Tibial artery (tissue), 4 donors: ENCODE measurements at places on chromosomes 1 and 21.

- H3K27me3 ChIP-seq: no peaks in the 10 kb centered on the region
- peak; percentile 77 for DNase-seq
- no peaks in the 10 kb centered on the region for H3K36me3 ChIP-seq
- no peak overlapping the region for H3K27ac ChIP-seq
- H3K4me3 ChIP-seq: no peak overlapping the region
- no peaks in the 10 kb centered on the region for H3K4me1 ChIP-seq
Observed at GRCh38 chr1:234866007-234866866, 256.3 kb upstream of the IRF2BP2 start.

DNA sequence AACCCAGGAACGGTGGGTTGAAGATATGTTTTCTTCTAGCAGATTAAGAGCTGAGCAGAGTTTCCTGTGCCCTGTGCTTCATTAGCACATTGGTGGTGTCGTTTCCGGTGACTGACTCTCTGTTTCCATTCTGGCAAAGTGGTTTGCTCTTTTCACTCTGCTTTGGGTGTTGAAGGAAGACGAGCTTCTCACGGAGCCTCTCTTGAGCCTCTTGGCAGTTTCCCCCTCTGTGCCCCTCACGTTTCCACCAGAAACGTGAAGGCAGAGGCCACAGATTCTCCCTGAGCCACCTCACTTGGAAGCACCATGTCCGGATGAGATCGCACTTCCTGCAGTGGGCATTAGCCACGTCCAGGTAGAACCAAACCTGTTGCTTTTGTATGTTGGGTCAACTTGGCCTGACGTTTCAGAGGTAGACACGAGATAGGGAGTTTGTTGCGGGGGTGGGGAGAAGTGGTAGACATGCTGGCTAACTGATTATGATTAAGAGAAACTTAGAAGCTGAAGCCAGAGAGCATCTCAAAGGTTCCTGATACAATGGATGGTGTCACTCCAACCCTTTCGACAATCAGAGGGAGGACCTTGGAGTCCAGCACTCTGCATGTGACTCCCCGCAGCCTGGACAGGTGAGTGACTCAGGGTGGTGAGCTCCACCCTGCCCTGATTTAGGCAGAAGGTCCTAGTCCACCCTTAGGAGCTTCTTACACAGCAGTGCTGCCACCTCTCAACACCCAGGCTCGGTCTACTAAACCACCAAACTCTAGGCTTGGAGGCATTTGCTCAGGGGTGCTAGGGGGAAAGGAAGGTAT lies at the start of gene LAX1:
Gene LAX1 (plus strand): TSS at position 155 of the 809 bp plus-strand sequence. CDS start 383 bp downstream, at position 538.
- no peaks in the 10 kb centered on the region for H3K27me3 ChIP-seq
- H3K27ac ChIP-seq: no peak within 1 kb of the TSS
- H3K36me3 ChIP-seq: no peaks in the 10 kb centered on the region
- peaks cover 12% of the 10 kb centered on the region for H3K4me1 ChIP-seq

DNA sequence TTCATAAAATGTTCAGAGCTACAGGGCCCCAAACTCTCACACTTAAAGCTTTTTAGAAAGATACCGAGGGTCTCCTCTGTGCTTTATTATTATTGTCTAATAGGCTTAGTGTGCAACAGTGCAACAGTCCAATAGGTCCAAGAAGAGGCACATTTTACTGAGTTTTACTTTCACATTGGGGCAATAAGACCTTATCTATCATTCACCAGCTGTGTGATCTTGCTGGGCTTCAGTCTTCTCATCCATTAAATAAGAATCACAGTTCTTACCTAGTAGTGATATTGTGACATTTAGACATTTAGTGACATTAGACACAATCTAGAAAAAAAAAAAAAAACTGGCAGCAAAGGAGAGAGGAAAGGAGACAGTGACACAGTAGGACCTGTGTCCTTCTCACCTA lies 175.8 kb upstream of the NFIA start:
- H3K4me1 ChIP-seq: no peaks in the 10 kb centered on the region
- DNase-seq: no peak
- H3K27ac ChIP-seq: no peak overlapping the region
- H3K27me3 ChIP-seq: no peaks in the 10 kb centered on the region
- H3K4me3 ChIP-seq: no peak overlapping the region

DNA sequence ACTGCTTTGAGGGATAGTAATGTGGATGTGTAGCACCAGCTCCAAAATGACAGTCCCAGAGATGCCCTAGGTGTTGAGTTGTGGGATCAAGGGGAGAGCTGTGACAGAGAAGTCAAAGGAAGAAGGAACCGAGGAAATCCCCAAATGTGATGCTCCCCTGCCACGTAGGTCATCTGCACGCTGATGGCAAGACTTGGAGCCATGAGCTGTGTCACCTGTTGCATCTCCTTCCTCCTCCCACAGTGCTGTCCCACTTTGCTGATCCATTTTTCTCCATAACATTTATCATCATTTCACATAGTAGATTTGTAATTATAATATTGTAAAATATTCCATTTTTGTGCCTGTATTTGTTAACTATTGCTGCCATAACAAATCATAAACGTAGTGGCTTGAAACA lies 17.6 kb upstream of the RCAN1 start:
- H3K27ac ChIP-seq: no peak overlapping the region
- H3K27me3 ChIP-seq: no peaks in the 10 kb centered on the region
- no peaks in the 10 kb centered on the region for H3K4me1 ChIP-seq
- no peak overlapping the region for H3K4me3 ChIP-seq

- no peak for DNase-seq
- no peak overlapping the region for H3K4me3 ChIP-seq
- no peaks in the 10 kb centered on the region for H3K27me3 ChIP-seq
- no peak overlapping the region for H3K27ac ChIP-seq
- H3K36me3 ChIP-seq: no peaks in the 10 kb centered on the region
- no peaks in the 10 kb centered on the region for H3K4me1 ChIP-seq
Observed at GRCh38 chr1:92921031-92922023, 39.9 kb downstream of the DIPK1A start.

GRCh38 chr1:39754026-39754570 lies 15.4 kb downstream of the PPIE start:
- H3K27me3 ChIP-seq: no peaks in the 10 kb centered on the region
- peaks cover 80% of the 10 kb centered on the region for H3K36me3 ChIP-seq
- DNase-seq: no peak
- no peak overlapping the region for H3K27ac ChIP-seq
- no peak overlapping the region for H3K4me3 ChIP-seq

- H3K27me3 ChIP-seq: peaks cover 4% of the 10 kb centered on the region
- DNase-seq: no peak
- H3K27ac ChIP-seq: no peak overlapping the region
- no peaks in the 10 kb centered on the region for H3K36me3 ChIP-seq
- H3K4me1 ChIP-seq: no peaks in the 10 kb centered on the region
Observed at GRCh38 chr1:34342334-34342733, 165.6 kb downstream of the C1orf94 start.

DNA sequence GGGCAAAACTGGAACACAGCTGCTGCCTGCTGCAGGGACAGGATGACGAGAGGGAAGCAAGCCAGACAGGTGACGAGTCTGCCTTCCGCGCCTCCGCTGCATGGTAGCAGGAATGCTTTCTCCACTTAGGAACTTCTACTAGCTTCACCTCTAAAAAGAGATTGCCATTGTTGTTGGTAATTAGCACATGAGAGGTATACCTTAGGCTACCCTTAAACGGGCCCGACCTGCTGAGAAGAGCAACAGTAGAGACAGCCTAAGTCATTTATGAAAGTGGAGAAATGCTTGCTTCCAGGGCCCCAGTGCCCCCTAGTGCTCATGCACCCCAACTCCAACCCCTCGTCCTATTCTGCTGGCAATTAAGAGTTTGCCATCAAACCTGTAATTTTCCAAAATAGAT lies 96.9 kb upstream of the AKT3 start:
- no peaks in the 10 kb centered on the region for H3K27me3 ChIP-seq
- no peak overlapping the region for H3K27ac ChIP-seq
- no peaks in the 10 kb centered on the region for H3K36me3 ChIP-seq
- no peak overlapping the region for H3K4me3 ChIP-seq

DNA sequence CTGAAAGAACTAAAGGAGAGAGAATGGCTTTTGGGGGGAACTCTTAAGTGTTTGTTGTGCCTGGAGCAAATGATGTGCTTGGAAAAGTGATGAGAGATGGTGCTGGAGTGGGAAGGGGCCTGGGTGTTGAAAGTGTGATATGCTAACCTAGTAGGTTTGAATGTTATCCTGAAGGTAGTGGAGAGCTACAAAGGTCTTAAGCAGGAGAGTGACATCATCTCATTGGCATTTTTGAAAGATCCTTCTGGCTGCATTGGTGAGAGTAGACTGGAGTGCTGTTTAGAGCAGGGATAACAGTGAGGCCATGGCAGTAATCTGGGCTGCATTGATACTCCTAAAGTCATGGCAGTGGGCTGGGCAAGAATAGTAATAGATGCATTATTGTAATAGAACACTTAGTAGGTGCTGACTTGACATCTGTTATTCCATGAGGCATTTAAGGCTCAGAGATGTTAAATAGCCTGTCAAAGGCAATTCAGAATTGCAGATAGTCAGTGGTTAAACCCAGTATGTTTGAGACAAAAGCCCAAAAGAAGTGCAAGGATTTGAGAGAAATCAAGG lies 44.5 kb downstream of the MDM4 start:
- no peak overlapping the region for H3K27ac ChIP-seq
- no peak for DNase-seq
- H3K4me1 ChIP-seq: no peaks in the 10 kb centered on the region
- no peaks in the 10 kb centered on the region for H3K27me3 ChIP-seq

- H3K4me1 ChIP-seq: no peaks in the 10 kb centered on the region
- no peaks in the 10 kb centered on the region for H3K36me3 ChIP-seq
- H3K27me3 ChIP-seq: no peaks in the 10 kb centered on the region
- DNase-seq: peak; percentile 20
- H3K4me3 ChIP-seq: no peak overlapping the region
Observed at GRCh38 chr21:44415073-44416025, 40.0 kb upstream of the LRRC3 start.

- no peaks in the 10 kb centered on the region for H3K27me3 ChIP-seq
- H3K4me1 ChIP-seq: no peaks in the 10 kb centered on the region
- H3K36me3 ChIP-seq: no peaks in the 10 kb centered on the region
- no peak overlapping the region for H3K27ac ChIP-seq
Observed at GRCh38 chr1:41983451-41983850, 64.7 kb upstream of the HIVEP3 start.

DNA sequence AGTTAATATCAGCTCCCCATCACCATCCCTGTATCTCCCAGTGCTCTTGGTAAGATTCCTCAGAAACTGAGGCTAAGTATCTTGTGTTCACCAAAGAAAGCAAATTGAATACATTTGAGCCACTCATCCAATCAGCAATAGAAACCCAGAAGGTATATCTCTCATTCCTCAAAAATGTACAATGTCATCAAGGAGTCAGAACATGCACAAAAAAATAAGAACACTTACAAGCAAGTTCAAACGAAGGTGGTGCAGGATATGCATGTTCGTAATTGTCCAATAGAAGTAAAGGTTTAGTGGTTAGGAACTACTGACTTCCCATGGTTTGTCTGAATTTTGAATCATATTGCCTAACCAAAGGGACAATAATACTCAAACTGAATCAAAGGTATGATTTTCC lies 24.3 kb downstream of the RXRG start:
- no peak for DNase-seq
- no peak overlapping the region for H3K27ac ChIP-seq
- H3K4me1 ChIP-seq: no peaks in the 10 kb centered on the region
- no peaks in the 10 kb centered on the region for H3K27me3 ChIP-seq

DNA sequence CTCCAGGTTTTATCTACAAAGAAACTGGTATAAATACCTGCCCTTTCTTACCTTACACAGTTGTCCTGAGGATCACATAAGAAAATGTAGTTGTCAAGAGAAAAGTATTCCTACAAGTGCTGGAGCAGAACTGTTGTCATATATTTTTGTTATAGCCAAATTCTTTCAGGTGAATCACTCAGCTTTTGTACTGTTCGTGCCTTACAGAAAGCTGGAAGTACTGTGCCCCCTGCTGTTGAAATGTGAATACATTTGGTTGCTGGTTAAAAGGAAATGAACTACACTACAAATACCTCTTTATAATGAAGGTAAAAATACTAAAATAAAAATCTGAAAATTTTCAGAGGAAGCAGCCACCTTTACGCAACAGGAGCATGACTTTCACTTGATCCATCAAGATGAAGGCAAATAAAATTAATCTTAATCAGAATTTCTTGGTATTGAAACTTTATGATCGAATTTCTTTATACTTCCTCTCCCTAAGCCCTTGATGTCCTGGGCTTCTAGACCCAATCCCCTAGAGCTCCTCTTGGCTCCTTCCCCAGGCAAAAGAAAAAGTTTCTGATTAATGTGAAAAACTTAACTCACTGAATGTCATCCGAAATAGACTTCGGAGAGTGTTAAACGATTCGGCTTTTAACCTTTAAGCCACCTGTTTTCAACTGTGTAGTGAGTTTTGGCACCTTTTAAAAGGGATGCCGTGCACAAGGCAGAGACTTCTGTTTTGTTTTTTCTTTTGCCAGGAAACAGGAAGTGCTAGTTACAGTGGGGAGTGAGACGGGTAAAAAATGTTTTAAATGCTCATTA lies 12.5 kb downstream of the CHML start:
- no peak overlapping the region for H3K27ac ChIP-seq
- no peaks in the 10 kb centered on the region for H3K27me3 ChIP-seq
- DNase-seq: no peak

GRCh38 chr1:159924025-159924790 lies 1.1 kb downstream of the TAGLN2 start:
- H3K27ac ChIP-seq: peak overlapping the region; percentile 94
- DNase-seq: peak; percentile 96
- H3K4me1 ChIP-seq: no peaks in the 10 kb centered on the region
- H3K36me3 ChIP-seq: peaks cover 16% of the 10 kb centered on the region
- peak overlapping the region; percentile 99 for H3K4me3 ChIP-seq

DNA sequence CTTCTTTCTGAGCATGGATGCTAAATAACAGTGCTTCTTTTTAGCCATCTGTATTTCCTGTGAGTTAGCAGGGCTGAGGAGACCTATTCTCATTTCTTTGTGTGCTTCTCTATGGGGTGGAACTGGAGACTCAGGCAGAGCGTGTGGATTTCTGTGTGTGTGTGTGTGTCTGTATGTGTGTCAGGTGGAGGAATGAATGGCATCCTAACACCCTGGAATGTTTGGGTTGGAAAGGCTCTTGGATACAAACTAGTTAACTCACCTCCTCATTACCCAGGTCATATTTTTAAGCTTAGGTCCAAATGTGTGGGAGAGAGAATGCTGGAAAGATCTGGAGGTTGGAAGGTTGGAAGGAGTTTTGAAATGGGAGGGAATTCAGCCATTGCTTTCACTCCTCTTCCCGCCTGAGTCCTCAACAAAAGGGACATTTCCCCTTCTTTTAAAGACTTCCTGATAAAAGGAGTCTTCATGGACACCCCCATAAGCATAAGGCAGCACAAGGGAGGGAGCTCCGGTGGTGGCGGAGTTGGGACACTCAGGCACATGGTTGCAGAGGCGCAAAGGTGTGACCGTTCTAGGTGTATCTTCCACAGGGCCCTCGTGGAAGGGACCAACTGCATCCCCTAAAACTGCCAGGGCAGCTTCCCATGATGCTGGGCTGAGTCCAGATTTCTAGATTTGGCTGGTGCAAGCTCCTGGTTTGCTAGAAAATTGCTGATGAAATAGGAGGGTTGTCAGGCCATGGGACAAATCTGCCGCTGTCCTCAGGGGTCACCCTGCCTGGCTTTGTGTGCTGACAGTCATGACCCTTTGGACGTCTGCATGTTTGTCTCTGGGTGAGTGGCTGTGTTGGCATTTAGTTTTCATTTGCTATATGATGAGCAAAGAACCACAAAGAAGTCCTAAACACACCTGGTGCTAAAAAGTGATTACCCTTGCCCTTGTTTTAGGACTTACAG lies 37.6 kb downstream of the MTARC1 start:
- H3K36me3 ChIP-seq: no peaks in the 10 kb centered on the region
- H3K27ac ChIP-seq: no peak overlapping the region
- no peak for DNase-seq
